ENCODE measurements at places on chromosomes 2 and 18.

GRCh38 chr18:41687138-41687537 lies 267.9 kb upstream of the PIK3C3 start:
- no peak for DNase-seq

DNA sequence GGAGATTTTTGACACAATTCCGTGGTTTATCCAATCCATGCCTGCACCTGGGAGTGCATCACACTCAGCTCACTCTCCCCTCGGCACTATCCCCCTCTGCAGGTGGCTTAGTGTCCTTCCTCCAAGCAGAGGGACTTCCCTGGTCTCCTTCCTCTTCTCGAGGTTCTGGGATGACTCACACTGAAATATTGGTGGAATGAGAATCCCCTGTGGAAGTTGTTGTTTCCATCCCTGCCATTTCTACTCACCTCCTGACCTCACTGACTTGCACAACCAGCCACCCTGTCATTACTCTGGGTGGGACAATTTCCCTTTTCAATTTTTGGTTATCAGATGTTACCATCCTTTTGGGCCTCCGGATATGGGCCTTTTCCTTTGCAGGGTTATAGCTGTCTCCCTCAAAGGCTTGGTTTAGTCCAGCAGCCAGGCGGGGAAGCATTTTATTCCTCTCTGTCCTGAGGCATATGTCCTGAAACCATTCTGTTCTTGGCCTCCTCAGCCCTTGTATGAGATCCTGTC lies 59.9 kb downstream of the PTPRM start:
- peak; percentile 69 for DNase-seq

GRCh38 chr2:176830362-176830761 lies 382.2 kb upstream of the HNRNPA3 start:
- peak; percentile 10 for DNase-seq

- no peak for DNase-seq
Measured at GRCh38 chr2:144430722-144431391, 89.1 kb downstream of the ZEB2 start.

- DNase-seq, result peak; percentile 51
Measured at GRCh38 chr2:218717262-218717661, 6.6 kb downstream of the TTLL4 start.

- no peak for DNase-seq
Measured at GRCh38 chr2:130359466-130359865, 3.6 kb downstream of the PTPN18 start.
